ENCODE measurements at places on chromosomes 7 and 10. TPM values are rescaled to one million over a fixed set of nuclear protein-coding genes. Genes with fewer than 3 reads are reported as not detected.

- no peak for DNase-seq
Observed at GRCh38 chr7:42883950-42884349, 27.9 kb downstream of the C7orf25 start.

DNA sequence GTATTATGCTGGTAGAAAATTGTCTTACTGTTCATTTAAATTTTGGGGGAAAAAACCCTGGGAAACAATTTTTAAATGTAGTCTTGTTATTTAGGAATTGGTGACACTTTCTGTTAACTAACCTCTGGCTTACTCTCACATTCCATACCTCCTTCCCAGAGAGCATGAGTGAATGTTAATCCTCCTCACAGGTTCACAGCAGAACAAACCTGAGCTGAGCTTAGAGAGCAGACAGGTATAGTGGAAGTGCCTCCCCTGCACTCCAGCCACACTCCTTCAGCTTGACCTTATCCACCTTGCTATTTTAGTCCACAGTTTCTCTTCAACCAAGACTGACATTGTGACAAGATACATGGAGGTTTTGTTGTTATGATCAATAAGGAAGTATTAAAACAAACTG, 235.9 kb downstream of the FOXP2 start:
- DNase-seq: no peak

DNA sequence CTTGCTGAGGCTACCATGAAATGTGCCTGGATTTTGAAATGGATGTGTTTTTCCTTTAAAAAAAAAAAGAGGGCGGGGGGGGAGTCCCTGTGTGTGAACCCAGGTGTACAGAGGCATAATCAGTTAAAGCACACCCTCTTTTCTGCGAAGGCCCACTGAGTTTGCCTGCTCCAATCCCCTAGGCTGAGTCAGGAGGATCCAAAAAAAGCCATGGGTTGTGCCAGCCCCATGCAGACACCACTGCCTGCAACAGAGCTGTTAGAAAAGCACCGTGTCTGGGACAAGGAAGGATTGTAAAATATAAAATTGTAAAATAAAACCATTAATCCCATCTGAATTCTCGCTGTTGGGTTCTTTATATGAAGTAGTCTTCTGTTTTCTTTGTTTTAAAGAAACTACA, 217.9 kb downstream of the ADAM12 start:
- DNase-seq: no peak

DNA sequence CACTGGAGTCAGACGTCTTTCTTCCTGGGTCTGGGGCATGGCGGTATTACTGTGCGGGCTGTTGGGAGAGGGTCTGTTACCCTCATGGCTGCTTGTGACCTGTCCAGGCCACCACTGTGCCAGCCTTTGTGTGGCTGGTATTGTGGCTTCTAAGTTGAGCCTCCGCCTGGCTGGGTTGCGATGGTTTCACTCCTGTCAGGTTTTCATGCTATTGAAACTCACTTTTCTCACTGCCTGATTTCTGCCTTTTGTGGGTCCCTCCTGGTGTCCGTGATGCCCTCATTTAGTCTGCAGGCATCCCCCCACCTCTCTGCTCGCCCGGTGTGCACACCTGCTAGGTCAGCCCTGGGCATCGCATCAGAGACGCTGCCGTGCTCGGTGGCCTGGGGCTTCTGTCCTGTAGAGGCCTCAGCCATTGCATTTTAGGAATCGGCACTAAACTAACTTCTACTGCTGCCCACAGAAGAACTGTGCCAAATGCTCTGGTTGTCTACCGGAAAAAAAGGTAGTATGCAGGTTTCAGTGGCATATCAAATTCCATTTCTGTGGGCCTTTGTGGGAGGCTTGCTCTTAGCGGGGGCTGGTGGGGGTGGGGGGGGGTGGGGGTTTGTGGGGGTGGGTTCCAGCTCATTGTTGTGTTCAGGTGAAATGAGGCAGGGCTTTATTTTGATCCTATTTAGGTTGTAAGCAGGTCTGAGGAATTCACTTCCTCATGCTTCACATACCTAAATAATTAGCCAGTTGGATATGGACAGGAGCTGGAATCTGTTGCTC, 64.3 kb downstream of the MGMT start:
- DNase-seq: peak; percentile 8

GRCh38 chr7:83119026-83119382, 43.7 kb downstream of the PCLO start:
- DNase-seq: no peak

GRCh38 chr10:71068861-71069271, 143.5 kb upstream of the UNC5B start:
- DNase-seq: no peak

DNA sequence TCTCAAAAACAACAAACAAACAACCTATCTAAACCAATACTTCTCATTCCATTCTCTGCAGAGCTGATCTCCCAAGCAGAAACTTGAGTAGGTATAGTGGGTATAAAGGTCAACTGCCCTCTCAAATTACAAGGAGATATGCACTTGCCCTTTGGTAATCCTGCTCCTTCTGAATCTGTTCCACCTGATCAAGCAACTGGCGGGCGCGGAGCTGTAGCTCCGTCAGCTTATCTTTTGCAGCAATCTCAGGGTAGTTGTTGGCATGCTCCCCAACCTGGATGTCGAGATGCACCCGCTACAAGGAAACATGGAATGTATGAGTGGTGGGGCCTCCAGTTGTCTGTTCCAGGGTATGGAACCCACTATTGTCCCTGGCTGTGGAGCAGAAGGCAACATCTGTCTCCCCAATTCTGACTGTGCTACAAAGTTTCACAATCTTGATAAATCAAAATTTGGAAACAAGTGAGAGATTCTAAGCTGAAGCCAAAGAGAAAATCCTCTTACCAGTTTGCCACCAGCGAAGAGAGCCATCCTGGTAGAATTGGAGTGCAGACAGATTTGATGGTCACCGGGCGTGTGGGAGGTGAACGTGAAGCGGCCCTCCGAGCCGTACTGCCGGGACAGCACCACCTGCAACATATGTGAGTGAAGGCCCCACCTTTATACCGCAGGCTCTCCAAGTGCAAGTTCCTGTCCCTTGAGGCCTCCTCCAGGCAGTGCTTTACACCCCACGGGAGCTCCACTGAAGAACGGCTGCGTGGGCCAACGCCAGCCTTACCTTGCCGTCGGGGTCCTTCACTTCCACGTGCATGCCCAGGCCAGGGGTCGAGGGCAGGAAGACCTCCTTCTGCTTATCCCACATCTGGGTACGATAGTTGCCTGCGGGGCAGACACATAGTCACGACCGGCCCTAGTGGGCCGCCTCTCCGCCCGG, 819 bp downstream of the TMED4 start:
- DNase-seq: no peak

DNA sequence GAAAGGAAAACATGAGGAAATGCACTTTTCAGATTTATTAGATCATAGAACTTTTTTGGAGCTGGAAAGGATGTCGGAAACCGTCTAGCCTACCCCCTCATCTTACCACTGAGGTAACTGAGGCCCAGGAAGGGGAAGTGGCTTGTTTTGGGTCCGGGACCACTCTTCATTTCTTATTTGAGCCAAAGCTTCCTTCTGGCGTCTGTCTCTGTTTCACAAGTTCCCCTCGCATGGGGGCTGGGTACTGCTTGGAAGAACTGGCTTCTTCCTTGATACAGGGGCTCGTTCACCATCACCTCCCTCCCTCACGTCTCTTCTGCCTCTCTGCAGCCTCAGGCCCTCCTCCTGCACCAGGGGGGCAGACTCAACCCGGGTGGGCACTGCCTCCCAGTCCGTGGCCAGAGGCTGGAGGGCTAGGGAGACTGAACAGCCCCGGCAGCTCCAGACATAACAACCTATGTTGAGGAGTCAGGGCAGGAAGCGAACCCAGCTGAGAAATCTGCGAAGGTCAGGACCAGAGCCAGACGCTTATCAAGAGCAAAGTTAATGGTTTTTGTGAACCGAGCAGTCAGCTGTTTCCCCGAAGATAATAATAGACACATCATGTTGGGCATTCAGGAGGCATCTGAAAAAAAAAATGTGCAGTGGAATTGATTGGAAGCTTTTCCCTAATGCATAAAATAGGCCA, 12.9 kb downstream of the HTRA1 start:
- DNase-seq: no peak

DNA sequence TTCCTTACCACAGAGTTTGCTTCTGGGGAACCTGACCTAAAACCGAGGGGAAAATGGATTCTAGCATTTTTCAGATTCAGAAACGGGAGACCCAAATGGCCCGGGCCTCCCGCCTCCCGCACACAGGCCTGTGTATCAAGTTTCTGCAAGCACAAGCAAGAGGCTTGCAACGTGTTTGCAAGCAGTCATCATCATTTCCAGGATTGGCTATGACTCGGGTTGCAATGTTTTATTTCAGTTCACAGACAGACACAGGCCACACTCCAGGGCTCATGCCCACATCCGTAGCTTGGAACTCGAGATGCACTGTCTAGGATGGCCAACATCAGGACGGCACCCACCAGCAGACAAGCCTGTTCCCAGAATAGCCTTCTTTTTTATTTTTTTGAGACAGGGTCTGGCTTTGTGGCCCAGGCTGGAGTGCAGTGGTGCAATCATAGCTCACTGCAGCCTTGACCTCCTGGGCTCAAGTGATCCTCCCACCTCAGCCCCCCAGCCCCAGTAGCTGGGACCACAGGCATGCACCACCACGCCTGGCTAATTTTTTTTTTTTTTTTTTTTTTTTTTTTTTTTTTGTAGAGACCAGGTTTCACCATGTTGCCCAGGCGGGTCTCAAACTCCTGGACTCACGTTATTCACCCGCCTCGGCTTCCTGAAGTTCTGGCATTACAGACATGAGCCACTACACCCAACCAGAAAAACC, 68.1 kb upstream of the FOXK1 start:
- DNase-seq: peak; percentile 33

GRCh38 chr10:77117501-77117900, 520.1 kb downstream of the KCNMA1 start:
- DNase-seq: no peak

DNA sequence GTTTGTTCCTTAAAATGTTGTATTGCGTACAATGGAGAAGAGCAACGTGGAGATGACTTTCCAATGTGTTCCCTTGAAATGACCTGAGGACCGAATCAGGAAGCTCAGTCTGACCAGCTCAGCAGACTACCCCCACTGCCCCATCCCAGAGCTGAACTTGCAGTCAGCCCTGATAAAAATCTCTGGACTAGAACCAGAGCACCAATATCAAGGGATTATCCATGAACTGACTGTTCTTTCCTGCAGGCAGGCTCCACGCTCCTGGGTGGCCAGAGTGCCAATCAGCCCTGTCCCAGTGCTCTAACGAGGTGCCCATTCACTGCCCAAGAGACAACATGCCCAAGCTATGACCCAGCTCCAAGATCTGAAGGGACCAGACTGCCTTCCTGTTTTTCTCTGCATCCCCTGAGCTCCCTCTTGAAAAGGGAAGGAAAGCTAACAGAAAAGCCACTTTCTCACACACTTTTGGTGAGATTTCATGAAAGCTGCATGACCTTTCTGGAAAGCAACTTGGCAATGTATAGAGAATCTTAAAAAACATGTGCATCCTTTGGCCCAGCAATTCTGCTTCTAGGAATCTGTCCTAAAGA, 130.2 kb downstream of the KCNMA1 start:
- no peak for DNase-seq

- no peak for DNase-seq
Observed at GRCh38 chr10:62022830-62023229, 121.3 kb downstream of the ARID5B start.

DNA sequence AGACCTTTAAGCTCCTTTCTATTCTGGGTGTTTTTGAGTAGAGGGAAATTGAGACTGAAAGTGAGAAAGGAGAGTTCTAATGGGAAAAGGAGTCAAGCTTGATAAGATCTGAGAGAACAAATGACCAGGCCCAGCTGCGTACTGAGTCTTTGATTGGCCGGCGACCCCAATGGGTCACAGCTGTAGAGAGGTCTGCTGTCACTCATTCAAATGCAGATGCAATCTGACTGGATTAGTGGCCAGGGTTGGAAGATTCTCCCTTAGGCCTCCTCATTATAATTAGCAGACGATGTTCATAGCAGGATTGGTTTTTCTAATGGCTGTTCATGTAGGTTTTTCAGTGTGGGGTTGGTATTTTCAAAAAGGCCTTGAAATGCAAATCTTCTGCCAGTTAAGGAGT, 127.2 kb upstream of the SLC25A13 start:
- DNase-seq: no peak

DNA sequence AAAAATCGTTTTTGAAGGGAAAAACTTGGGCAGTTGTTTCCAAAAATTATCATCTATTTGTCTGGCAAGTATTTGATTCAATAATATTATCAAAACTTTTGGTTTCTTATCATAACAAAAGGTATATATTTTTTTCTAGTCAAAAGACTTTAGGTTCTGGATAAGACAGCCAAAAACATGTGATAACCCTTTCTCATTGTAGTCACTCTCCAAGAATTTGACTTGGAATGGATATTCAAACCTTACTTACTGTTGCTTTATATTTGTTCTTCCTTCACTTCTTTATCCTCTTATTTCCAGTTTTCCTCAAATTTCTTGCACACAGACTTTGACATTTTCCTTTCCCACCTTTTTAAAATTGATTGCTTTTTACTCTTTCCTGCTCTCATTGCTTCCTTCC, 140.9 kb upstream of the FAM3C start:
- DNase-seq: no peak

DNA sequence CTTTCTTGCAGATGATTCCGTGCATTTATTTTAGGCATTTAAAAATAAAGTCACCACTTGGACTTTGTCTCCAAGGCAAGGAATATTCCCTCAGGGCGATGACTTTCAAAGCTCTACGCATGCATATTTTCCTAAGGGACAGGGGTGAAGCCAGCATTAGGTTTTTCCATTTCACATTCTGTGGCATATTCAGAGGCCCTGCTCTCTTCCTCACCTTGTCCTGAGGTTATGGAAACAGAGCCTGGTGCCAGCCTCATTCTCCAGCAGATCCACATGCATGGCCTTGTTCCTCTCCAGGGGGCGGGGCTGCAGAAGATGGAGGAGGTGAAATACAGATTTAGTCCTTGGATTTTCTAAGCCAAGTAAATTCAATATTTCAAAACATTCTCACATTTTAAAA, 11.6 kb upstream of the LYZL1 start:
- DNase-seq: no peak

ZFYVE27 gene
- polyA plus RNA-seq: 13.5 TPM

ACHE gene
- polyA plus RNA-seq: 0.35 TPM

PTN gene
- polyA plus RNA-seq: 136 TPM

MBL2 gene
- not detected for polyA plus RNA-seq

PARD3 gene
- polyA plus RNA-seq: 34.4 TPM

CRPPA gene
- polyA plus RNA-seq: 0.92 TPM

POT1 gene
- polyA plus RNA-seq: 36.5 TPM

GNAT3 gene
- polyA plus RNA-seq: not detected
